HuH-7.5 (cell line): ENCODE measurements at places on chromosomes 12 and 14.

- DNase-seq, result no peak
These were observed 24.6 kb upstream of the ANP32D start for GRCh38 chr12:48447755-48448154.

- DNase-seq, result no peak
These were observed 50.7 kb downstream of the BICDL1 start for GRCh38 chr12:120039711-120040110.

DNA sequence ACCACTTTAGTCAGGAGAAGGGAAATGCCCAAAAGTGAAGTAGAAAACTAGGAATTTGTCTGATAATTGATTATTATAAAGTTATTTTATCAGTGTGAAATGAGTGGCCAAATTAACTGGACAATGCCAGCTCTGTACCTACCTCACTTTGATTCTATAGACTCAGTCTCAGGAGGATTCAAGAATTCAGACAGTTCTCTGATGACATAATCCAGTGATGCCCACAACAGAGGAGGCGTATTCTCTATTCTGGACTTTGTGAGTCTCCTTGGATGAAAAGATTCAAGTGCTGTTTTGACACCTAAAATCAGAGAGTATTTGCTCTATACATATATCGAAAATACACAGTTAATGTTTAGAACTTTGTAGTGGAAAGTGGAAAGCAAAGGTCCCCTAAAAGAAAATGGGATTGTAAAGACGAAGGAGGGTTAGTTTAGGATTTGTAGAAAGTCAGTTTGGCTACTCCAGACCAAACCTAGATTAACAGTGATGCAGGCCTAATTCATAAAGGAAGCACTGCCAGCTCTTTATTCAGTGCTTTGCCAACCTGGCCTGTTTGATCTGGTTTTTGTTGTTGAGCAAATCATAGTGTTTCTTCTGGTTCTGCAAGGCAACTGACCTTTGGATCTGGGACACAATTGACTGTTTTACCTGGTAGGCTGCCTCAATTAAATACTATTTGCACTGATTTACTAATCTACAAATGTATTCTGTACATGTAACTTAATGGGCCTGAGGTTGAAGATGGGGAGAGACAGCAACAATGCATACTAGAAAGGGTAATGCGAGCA, 67.4 kb downstream of the DAD1 start:
- no peak for DNase-seq

DNA sequence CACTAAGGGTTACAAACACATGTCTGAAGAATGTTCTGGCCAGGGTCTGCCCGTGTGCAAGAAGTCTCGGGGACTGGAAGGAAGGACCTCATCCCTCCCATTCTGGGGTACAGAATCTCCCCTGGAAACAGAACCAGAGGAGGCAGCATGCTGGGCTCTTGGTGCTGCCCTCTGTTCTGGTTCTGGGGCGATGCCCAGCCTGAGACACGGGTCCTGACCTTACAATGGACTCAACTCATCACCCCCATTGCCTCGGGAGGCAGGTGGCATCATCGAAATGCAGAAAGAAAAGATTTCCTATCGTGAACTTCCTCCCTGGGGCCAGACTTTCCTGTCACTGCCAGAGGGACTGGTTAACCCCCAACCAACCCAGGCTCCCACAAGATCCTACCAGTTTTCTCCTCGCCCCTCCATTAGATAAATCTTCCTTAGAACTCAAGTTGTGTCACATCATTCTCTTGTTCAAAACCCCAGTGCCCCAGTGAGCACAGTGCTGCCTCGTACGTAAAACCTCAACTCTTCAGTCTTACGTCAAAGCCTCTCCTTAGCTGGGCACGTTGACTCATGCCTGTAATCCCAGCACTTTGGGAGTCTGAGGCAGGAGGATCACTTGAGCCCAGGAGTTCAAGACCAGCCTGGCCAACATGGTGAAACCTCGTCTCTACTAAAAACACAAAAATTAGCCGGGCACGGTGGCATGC, 52.1 kb downstream of the PSMA6 start:
- no peak for DNase-seq

DNA sequence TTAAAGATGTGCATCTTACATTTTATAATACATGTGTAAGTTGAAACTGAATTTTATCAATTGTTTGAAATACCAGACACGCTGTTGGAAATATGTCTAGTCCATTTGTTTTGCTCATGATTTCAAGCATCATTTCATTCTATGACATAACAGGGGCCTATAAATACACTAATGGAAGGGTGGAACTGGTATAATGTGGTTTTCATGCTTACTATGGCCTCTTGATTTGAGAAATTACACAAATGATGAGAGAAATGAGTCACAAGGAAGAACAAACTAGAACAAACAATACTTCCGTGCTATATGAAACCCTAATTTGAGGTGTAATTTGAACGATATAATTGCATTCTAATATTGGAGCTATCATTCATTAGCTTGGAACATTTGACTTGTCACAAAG, 663.4 kb downstream of the SLC16A7 start:
- no peak for DNase-seq

GRCh38 chr12:2856051-2856450, 788 bp downstream of the TEX52 start:
- no peak for DNase-seq
